Adrenal gland (tissue), 19 donors: ENCODE measurements at places on chromosomes 6 and 20.

DNA sequence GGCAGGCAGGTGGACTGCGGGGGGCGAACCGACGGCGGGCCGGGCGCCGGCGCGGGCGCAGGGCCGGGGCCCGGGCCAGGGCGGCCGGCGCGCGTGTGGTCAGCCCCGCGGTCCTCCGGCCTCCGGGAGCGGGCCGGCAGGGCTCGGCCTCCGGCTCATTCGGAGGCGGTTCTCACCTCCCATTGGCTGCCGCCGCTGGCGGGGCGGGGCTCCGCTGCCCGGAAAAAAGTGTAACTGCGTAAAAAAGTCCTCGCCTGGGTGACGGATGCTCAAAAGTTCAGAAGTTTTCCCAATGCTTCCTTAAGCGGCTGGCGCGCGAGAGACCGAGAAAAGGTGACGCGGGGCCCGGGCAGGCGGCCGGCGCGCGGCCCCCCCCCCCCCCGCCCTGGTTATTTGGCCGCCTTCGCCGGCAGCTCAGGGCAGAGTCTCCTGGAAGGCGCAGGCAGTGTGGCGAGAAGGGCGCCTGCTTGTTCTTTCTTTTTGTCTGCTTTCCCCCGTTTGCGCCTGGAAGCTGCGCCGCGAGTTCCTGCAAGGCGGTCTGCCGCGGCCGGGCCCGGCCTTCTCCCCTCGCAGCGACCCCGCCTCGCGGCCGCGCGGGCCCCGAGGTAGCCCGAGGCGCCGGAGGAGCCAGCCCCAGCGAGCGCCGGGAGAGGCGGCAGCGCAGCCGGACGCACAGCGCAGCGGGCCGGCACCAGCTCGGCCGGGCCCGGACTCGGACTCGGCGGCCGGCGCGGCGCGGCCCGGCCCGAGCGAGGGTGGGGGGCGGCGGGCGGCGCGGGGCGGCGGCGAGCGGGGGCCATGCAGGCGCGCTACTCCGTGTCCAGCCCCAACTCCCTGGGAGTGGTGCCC lies at the start of gene FOXC1:
TSS of gene FOXC1 (plus strand) at position 268 of the 849 bp plus-strand sequence. CDS start at position 799, 531 bp downstream.
- no peaks in the 10 kb centered on the region for H3K36me3 ChIP-seq
- DNase-seq = peak; percentile 92
- no peaks in the 10 kb centered on the region for H3K4me1 ChIP-seq
- H3K4me3 ChIP-seq = no peak within 1 kb of the TSS
- H3K27me3 ChIP-seq = peaks cover 53% of the 10 kb centered on the region
- peak within 1 kb of the TSS; percentile 91 for H3K27ac ChIP-seq

DNA sequence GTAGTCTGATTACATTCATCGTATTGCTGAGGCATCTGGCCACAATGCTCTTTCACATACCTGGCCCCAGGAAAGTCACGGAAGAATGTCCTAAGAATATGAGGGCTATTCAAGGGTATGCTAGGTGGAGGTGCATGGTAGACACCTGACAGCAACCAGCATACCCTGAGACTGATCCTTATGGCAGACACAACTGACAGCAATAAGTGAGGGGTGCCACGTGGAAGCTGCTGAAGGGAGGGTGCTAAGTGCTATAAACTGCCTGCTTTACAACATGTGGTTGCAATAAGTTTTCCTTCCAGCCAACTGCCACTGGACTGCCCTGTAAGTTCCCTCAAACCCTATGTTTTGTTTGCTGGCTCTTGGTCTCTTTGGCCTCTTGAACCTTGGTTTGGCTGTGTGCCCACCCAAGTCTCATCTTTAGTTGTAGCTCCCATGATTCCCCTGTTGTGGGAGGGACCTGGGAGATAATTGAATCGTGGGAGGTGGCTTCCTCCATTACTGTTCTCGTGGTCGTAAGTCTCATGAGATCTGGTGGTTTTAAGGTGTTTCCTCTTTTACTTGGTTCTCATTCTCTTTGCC lies 201.3 kb upstream of the MOCS1 start:
- no peak overlapping the region for H3K27ac ChIP-seq
- no peak overlapping the region for H3K4me3 ChIP-seq
- no peaks in the 10 kb centered on the region for H3K27me3 ChIP-seq
- no peak for DNase-seq
- H3K36me3 ChIP-seq = no peaks in the 10 kb centered on the region

GRCh38 chr6:24829657-24830056 lies 30.9 kb upstream of the ARMH2 start:
- H3K27ac ChIP-seq = no peak overlapping the region
- H3K36me3 ChIP-seq = no peaks in the 10 kb centered on the region
- H3K27me3 ChIP-seq = no peaks in the 10 kb centered on the region
- no peak overlapping the region for H3K4me3 ChIP-seq

DNA sequence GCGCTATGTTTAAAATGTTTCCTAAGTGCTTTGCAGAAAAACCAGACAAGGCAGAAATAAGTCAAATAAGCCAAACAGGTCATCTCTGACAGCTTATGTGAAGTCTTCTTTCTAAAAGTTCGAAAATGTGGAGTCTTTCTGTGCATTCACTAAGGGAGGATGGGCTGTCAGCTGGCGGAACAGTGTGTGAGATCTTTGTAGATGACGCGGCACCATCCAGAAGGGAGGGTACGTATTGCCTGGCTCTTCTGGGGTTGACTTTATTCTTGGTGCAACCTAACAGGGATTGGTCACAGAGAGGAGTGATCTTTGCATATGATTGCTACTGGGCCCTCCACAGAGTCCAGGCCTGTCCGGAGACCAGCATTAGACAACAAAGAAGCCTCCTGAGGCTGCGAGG lies 114.5 kb upstream of the EDN1 start:
- H3K27ac ChIP-seq = no peak overlapping the region
- H3K36me3 ChIP-seq = no peaks in the 10 kb centered on the region
- no peak overlapping the region for H3K4me3 ChIP-seq

DNA sequence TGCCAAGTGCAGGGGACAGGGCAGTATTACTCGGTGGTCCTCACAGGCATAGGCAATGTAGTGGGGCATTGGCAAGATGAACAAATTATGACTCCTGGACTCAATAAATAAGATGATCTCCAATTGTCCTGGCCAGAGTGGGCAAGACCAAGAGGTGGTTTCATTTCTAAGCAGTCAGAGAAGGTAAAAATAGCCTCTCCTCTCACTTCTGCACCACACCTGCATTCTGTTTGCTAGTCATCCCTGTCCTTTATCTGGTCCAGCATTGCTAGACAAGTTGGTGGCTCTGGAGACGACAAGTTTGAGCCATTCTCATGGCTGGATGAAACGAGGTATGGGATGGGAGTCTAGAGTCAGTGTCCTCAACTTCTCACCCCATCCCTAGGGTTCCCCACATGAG lies 83.0 kb downstream of the BANF2 start:
- no peak overlapping the region for H3K27ac ChIP-seq
- no peaks in the 10 kb centered on the region for H3K36me3 ChIP-seq
- no peak overlapping the region for H3K4me3 ChIP-seq
- no peak for DNase-seq
- H3K4me1 ChIP-seq = no peaks in the 10 kb centered on the region

- peak overlapping the region; percentile 68 for H3K27ac ChIP-seq
- H3K36me3 ChIP-seq = peaks cover 52% of the 10 kb centered on the region
- no peak for DNase-seq
- H3K4me3 ChIP-seq = no peak overlapping the region
Observed at GRCh38 chr6:33772082-33772830, 16.7 kb downstream of the LEMD2 start.

DNA sequence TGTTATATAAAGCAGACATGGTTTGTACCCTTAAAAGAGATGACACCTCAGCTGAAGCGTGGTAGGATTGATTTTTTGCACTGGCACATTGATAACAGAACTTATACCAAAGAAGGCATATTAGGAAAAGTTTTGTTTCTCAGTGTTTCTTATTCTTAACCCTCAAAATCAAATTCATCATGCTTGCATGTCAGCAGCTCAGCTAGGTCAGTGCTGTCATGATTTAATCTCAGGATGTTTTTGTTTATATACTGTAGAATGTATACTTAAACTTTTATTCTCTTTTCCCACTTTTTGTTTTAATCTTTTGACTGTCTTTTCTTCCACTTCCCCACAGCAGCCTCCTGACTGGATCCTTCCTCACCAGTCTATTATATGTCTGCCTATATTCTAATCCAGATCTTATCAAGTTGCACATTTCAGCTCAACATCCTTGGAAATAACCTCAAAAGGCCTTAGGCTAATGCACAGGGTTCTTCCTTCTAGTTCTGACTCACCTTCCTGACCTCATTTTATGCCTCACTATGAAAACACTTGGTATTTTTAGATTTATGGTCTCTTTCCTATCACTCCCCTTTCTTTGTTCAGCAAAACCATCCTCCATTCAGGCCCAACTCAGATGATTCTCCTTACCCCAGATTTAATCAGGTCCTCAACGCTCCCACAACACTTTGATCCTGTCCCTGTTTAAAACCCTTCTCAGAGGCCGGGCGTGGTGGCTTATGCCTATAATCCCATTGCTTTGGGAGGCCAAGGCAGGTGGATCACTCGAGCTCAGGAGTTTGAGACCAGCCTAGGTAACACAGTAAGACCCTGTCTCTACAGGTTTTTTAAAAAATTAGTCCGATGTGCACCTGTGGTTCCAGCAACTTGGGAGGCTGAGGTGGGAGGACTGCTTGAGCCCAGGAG lies 7.2 kb downstream of the HEBP2 start:
- peaks cover 12% of the 10 kb centered on the region for H3K4me1 ChIP-seq
- no peaks in the 10 kb centered on the region for H3K36me3 ChIP-seq
- H3K4me3 ChIP-seq = no peak overlapping the region
- H3K27me3 ChIP-seq = no peaks in the 10 kb centered on the region
- no peak for DNase-seq

DNA sequence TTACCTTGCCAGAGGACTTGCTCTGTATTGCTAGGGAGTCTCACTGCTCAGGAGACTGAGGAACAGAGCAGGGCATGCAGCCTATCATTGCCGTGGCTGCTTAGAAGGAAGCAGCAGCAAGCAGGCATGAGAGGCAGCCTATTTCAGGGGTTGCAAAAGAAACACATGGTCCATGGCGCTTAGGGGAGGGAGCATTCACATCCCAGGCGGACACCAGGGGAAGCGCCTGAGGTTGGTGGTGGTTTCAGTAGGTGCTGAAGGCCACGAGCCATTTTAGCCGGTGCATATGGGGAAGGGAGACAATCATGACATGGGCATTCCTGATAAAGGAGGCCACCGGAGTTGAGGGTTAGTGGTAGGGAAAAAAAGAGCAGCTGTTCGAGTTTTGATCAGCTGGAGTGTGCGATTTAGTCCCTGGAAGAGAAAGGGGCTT lies 20.9 kb downstream of the FARS2 start:
- no peak overlapping the region for H3K27ac ChIP-seq
- H3K4me3 ChIP-seq = no peak overlapping the region
- no peaks in the 10 kb centered on the region for H3K36me3 ChIP-seq
- no peak for DNase-seq
- no peaks in the 10 kb centered on the region for H3K4me1 ChIP-seq

DNA sequence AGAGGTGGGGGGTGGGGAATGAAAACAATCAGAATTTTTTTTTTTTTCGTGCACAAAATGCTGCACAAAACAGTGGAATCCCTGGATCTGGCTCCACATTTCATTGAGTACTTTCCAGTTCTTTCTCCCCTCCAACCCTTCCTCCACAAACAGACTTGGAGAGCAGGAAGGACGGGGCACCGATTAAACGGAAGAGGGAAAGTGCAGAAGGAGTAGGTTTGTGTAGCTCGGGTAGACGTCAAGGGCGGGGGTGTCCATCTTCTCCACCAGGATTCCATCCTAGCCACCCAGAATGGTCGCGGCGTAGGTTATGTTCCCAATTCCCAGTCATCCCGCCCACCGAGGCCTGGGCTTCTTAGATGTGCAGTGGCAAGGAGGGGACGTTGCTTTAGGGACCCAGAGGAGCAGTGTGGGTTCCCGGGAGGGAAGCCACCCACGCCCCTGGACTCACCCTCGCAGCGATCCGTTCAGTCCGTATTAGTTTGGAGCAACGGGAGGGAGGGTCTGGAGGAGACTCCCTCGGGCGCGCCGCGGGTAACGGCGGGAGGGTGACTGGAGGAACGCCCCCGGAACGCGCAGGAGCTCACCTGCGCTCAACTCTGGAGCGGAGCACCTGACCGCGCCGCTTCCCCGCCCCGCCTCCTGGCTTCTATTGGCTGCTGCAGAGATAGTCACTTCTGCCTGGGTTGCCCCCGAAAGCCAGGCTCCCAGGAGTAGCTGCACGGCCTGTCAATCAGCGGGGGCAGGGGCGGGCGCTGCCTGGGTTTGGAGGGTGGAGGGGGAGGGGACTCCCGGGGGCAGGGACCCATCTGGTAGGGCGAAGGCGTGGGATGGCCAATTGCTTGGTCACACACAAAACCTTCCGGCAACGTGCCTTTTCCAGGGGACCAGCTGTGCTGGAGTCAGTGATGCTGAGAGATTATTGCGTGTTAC lies at the start of gene ENPP5:
TSS of gene ENPP5 (minus strand) at position 624 of the 933 bp plus-strand sequence. CDS start 2,718 bp downstream, outside the sequence.
- peaks cover 6% of the 10 kb centered on the region for H3K4me1 ChIP-seq
- DNase-seq = peak; percentile 52

GRCh38 chr20:62322492-62323041 lies 19.8 kb downstream of the ADRM1 start:
- no peaks in the 10 kb centered on the region for H3K4me1 ChIP-seq
- H3K4me3 ChIP-seq = no peak overlapping the region
- no peaks in the 10 kb centered on the region for H3K36me3 ChIP-seq
- no peaks in the 10 kb centered on the region for H3K27me3 ChIP-seq
- no peak overlapping the region for H3K27ac ChIP-seq
- DNase-seq = no peak

DNA sequence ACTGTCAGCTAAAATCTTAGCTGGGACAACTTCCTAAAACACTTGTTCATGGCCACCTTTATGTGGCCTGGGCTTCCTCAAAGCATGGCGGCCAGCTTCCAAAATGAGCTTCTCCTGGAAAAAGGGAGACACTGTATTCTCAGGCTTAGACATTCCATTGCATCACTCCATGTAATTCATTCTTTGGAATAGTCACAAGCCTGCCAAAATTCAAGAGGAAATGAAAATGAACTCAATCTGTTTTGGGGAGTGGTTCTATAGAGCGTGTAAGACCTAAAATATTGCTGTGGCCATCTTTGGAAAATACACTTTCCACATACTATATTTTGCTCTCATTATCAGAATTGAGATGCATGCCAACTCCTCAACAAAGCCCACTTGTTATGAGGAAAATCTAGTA lies 687.0 kb downstream of the KIF16B start:
- no peaks in the 10 kb centered on the region for H3K36me3 ChIP-seq
- no peaks in the 10 kb centered on the region for H3K4me1 ChIP-seq
- no peak overlapping the region for H3K4me3 ChIP-seq
- H3K27me3 ChIP-seq = no peaks in the 10 kb centered on the region

- H3K27ac ChIP-seq = no peak overlapping the region
- no peaks in the 10 kb centered on the region for H3K27me3 ChIP-seq
- H3K4me3 ChIP-seq = no peak overlapping the region
- no peaks in the 10 kb centered on the region for H3K36me3 ChIP-seq
- no peaks in the 10 kb centered on the region for H3K4me1 ChIP-seq
Observed at GRCh38 chr6:93393554-93394074, 25.7 kb downstream of the EPHA7 start.
